ENCODE measurements at places on chromosomes 12 and 14. TPM values are rescaled to one million over a fixed set of nuclear protein-coding genes. Genes with fewer than 3 reads are reported as not detected.

The FKBP3 gene
- total RNA-seq: 48.0 TPM

The WNT5B gene
- not detected for total RNA-seq

The EML1 gene
- total RNA-seq: 1.4 TPM

The AGAP2 gene
- total RNA-seq: 74.6 TPM

The OR4E2 gene
- not detected for total RNA-seq

The IL31 gene
- not detected for total RNA-seq

The TEX22 gene
- total RNA-seq: 9.0 TPM

The HOXC11 gene
- not detected for total RNA-seq

The BICDL1 gene
- 158 TPM for total RNA-seq

The BHLHE41 gene
- 1.7 TPM for total RNA-seq

The PTPRR gene
- total RNA-seq: not detected

The THAP2 gene
- 8.6 TPM for total RNA-seq

GRCh38 chr14:93862265-93862664, 64.9 kb upstream of the FAM181A start:
- peaks cover 26% of the 10 kb centered on the region for H3K27me3 ChIP-seq
- no peaks in the 10 kb centered on the region for H3K36me3 ChIP-seq
- no peak overlapping the region for H3K4me3 ChIP-seq

DNA sequence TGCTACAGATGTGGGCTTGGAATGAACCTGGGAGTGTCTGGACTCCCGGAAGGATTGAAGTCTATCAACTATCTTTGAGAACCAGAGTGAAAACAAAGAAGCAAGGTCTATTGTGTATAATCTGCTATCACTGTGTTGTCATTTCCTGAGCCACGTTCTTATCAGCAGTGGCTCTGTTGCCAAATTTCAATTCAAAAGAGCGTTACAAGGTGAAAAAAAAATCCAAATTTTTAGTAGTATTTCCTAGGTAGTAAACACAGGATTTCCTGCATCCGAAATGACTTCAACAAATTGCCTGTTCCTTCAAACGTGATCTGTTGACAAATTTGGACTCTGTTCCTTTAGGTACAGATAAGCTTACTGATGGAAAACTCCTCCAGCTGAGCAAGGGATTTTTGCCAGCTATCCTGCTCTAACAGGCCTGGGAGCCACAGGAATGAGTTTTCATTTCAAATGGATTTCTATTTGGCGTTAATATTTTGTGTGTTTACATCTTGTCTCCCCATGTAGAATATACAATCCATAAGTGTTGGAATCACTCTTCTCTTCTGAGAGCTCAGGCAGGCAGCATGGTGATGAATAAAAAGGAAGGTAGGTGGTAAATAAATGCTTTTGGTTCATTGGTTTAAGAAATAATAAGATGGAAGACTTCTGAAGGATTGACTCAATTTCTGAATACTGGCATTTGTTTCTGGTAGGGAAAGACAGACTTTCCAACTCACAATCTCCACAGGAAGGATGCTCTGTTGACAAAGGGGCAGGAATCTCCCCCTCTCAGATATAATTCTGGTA, 58.5 kb downstream of the GPR135 start:
- H3K27ac ChIP-seq: no peak overlapping the region
- DNase-seq: no peak
- H3K4me1 ChIP-seq: no peaks in the 10 kb centered on the region
- H3K4me3 ChIP-seq: no peak overlapping the region

- peak overlapping the region; percentile 99 for H3K27ac ChIP-seq
- peak overlapping the region; percentile 88 for H3K4me3 ChIP-seq
- H3K4me1 ChIP-seq: peaks cover 12% of the 10 kb centered on the region
- DNase-seq: peak; percentile 92
- no peaks in the 10 kb centered on the region for H3K27me3 ChIP-seq
Observed at GRCh38 chr12:98503592-98504367, 11.6 kb upstream of the TMPO start.

DNA sequence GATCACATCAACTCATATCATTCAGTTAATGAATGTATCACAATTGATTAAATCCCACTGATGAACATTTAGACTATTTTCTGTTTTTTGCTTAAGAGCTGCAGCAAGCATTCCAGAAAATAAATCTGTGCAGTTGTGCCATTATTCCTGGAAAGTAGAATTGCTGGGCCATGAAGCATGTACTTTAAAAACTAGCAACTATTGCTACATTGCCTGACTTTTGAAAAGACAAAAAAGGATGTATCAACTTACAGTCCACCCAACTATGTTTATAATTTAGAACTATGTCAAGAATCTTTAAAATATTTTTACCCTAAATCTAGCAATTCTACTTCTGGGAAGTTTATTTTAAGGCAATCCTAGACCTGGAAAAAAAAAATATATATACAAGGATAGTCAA, 33.4 kb upstream of the ERGIC2 start:
- no peaks in the 10 kb centered on the region for H3K36me3 ChIP-seq
- H3K27ac ChIP-seq: no peak overlapping the region
- no peak for DNase-seq
- no peak overlapping the region for H3K4me3 ChIP-seq
- no peaks in the 10 kb centered on the region for H3K4me1 ChIP-seq

- no peaks in the 10 kb centered on the region for H3K36me3 ChIP-seq
- peaks cover 22% of the 10 kb centered on the region for H3K4me1 ChIP-seq
- no peak overlapping the region for H3K4me3 ChIP-seq
Observed at GRCh38 chr12:113134071-113134470, 1.5 kb downstream of the RASAL1 start.

- H3K27me3 ChIP-seq: no peaks in the 10 kb centered on the region
- no peak overlapping the region for H3K27ac ChIP-seq
- H3K4me3 ChIP-seq: no peak overlapping the region
- no peak for DNase-seq
- H3K4me1 ChIP-seq: no peaks in the 10 kb centered on the region
Observed at GRCh38 chr14:76829650-76830421, 3.6 kb downstream of the LRRC74A start.

DNA sequence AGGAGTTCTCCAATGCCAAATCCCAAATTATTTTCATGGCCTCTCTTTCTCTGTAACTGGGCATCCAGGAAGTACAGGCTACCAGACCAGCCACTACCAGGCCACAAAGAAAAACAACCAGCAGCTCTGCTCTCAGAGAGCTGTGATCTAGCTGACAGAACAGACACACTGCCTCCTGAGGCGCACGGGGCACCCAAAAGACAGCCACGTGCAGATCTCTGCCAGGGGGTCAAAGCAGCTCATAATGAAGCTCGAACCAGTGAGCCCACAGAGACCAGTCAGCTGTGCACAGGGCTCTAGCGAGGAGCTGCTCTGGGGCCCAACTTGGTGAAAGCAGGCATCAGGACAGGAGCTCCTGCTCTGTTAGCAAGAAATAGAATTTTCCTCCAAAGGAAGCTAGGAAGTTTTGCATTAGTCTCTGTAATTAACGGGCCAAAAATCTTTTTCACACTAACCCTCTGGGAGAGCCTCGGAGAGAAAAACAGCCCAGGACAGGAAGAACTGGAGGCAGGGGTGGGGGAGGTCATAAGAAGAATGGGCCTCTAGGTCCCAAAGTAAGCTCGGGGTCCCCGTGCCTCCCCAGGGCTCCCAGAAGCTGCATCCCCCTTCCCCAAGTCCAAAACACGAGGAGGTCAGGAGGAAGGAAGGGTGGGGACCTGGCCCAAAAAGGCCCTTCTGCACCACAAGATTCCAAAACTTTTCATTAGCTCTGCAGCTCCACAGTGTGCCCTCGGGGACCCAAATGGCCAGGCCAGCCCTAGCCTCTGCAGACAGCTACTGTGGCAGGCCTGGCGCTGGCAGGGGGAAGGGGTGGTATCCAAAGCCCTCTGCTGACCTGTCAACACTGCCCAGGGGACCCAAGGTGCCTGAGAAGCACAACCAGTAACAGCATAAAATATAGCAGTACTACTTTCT, 30.2 kb downstream of the ACTN1 start:
- no peak for DNase-seq
- peak overlapping the region; percentile 39 for H3K27ac ChIP-seq
- H3K36me3 ChIP-seq: no peaks in the 10 kb centered on the region
- no peak overlapping the region for H3K4me3 ChIP-seq

DNA sequence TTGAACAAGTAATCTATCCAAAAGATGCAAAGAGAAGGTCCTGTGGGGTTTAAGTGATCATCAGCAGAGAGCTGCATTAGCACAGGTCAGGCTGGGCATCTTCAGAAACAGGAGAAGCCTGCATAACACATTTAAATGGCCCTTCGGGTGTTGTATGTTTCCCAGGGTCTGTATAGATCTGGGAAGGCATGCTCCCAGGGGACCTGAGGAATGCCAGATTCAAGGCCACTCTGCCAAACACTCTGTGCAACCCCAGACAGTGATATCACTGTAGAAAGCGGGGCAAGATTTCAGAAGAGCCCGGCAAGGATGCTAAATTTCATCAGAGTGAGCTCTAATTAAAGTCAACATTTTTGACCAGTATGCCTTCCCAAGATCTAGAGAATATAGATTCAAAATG, 92.9 kb downstream of the ARMH4 start:
- no peaks in the 10 kb centered on the region for H3K27me3 ChIP-seq
- no peak overlapping the region for H3K4me3 ChIP-seq
- no peak for DNase-seq
- no peak overlapping the region for H3K27ac ChIP-seq
- no peaks in the 10 kb centered on the region for H3K4me1 ChIP-seq

GRCh38 chr14:21989090-21989489, 315.5 kb upstream of the OR4E1 start:
- H3K27me3 ChIP-seq: no peaks in the 10 kb centered on the region
- no peak overlapping the region for H3K27ac ChIP-seq
- H3K4me1 ChIP-seq: no peaks in the 10 kb centered on the region
- H3K4me3 ChIP-seq: no peak overlapping the region

DNA sequence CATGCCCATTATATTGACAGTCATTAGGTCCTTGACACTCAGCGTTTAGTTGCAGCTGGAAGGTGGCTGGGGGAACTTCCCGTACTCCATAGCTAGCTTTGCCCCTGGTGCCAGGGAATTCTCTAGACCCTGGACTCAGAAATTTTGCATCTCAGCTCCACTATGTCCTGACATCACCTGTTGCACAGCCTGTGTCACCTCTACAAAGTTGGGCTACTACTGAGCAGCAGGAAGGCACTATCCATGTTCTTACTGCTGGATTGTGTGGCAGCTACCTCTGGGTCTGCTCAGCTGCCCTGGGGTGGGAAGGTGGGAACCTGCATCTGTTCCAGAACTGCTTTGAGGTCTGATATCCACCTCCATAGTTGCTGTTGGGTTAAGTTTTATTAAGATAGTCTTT, 11.0 kb downstream of the KCNJ8 start:
- H3K27me3 ChIP-seq: no peaks in the 10 kb centered on the region
- DNase-seq: no peak
- no peaks in the 10 kb centered on the region for H3K36me3 ChIP-seq
- no peak overlapping the region for H3K27ac ChIP-seq

- no peaks in the 10 kb centered on the region for H3K27me3 ChIP-seq
- peak; percentile 8 for DNase-seq
- peaks cover 5% of the 10 kb centered on the region for H3K36me3 ChIP-seq
- peak overlapping the region; percentile 89 for H3K4me3 ChIP-seq
Observed at GRCh38 chr12:118136559-118137003, 657 bp downstream of the PEBP1 start.

DNA sequence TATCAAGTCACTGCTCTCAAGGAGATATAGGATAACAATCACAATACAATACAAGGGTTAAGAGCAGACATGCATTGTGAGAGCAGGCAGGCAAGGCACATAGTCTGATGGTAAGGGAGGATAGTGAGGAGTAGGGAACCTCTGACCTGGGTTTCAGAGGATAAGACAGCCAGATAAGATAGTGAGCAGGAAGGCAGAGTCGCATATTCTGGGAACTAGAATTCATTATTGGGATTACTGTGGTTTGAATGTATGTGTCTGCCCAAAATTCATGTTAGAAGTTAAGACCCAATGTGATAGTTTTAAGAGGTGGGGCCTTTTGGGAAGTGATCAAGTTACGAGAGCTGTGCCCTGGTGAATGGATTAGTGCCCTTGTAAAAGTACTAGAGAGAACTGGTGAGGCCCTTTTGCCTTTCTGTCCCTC, 14.4 kb upstream of the ATF1 start:
- peaks cover 5% of the 10 kb centered on the region for H3K36me3 ChIP-seq
- no peak for DNase-seq
- H3K27ac ChIP-seq: no peak overlapping the region
- no peaks in the 10 kb centered on the region for H3K4me1 ChIP-seq
- no peaks in the 10 kb centered on the region for H3K27me3 ChIP-seq
- H3K4me3 ChIP-seq: no peak overlapping the region

DNA sequence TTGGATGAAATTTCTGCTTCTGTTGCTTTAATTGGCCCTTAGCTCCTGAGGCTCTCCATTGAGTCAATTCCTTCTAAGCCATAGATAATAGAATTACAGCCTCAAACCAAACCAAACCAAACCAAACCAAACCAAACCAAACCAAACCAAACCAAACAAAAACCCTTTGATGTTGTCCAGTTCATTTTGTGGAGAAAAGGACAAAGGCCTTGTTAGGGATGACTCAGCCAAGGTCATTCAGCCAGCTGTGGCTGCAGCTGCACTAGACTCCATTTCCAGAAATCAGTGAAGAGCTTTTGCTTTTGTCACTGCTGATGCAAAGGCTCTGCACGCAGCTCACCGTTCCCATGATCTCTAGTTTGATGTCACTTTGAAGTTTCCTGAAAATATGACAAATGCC, 82.2 kb upstream of the RMST start:
- H3K4me1 ChIP-seq: no peaks in the 10 kb centered on the region
- H3K36me3 ChIP-seq: no peaks in the 10 kb centered on the region
- no peak for DNase-seq
- H3K4me3 ChIP-seq: no peak overlapping the region
- no peaks in the 10 kb centered on the region for H3K27me3 ChIP-seq
- no peak overlapping the region for H3K27ac ChIP-seq

DNA sequence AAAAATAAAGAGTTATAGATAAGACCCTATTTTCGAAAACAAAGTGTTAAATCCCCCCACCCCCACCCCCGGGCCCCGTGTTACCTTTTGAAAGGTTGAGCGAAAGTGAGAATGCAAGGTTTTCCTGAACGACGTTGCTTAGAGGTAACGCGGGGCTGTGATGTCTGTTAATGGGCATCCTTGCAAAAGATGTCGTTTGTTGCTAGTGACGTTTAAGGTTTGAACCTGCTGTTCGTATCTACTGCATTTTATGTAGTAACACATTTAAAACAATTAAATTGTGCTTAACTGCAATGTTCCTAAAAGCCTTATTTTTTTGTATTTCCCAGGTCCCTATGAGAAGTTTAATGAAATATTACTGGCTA, 1.2 kb downstream of the CPSF6 start:
- H3K4me1 ChIP-seq: peaks cover 30% of the 10 kb centered on the region
- H3K27ac ChIP-seq: peak overlapping the region; percentile 81
- no peaks in the 10 kb centered on the region for H3K36me3 ChIP-seq

DNA sequence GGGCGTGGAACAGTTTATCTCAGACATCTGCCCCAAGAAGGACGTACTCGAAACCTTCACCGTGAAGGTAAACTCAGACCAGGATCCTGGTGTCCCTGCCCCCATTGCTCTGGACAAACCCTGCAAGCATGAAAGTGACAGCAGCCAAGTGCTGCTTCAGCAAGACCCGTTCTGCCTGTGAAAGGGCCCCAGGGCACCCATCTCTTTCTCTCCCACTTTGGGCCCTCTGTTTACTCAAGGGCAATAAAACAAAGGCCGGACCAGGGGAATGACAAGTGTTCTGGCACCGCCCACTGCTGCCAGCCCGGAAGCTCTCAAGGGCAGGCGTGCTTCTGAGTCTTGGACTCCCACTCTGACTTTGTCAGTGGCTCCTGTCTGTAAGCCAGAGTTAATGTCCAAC, 35.3 kb downstream of the CD9 start:
- no peak overlapping the region for H3K4me3 ChIP-seq
- no peaks in the 10 kb centered on the region for H3K36me3 ChIP-seq

GRCh38 chr12:119259484-119259883, 75.0 kb upstream of the CCDC60 start:
- no peaks in the 10 kb centered on the region for H3K4me1 ChIP-seq
- peaks cover 6% of the 10 kb centered on the region for H3K27me3 ChIP-seq
- H3K36me3 ChIP-seq: no peaks in the 10 kb centered on the region
- H3K27ac ChIP-seq: no peak overlapping the region

GRCh38 chr14:100725587-100726387, 905 bp upstream of the DLK1 start:
- H3K36me3 ChIP-seq: no peaks in the 10 kb centered on the region
- no peak overlapping the region for H3K27ac ChIP-seq
- no peak for DNase-seq
- H3K4me3 ChIP-seq: no peak overlapping the region
